ENCODE measurements at places on chromosomes 4 and X. TPM values are rescaled to one million over a fixed set of nuclear protein-coding genes. Genes with fewer than 3 reads are reported as not detected.

Gene COX7B2
- not detected for total RNA-seq

Gene PCDH19
- not detected for total RNA-seq

Gene PRKX
- total RNA-seq, result 76.6 TPM

Gene ADGRG2
- not detected for total RNA-seq

DNA sequence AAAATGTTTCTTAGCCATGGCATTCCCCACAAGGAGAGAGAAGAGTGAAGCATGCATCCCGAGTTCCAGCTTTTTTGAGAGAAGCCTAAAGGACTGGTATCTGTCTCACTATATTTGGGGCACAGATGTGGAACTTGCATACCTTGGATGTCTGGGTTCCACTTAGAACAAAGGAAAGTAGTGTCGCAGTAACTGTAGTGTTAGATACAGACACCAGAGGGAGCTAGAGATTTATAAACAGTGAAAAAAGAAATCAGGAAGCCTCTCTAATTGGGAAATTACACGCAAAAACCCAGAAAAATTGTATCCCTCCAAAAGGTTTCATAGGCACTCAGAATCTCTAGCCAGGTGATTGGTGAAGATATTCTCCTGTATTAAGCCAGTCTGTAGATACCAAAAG lies 34.4 kb downstream of the AGTR2 start:
- DNase-seq, result no peak

GRCh38 chr4:105956569-105956968 lies 61.3 kb downstream of the NPNT start:
- no peak for DNase-seq

- no peak for DNase-seq
Observed at GRCh38 chrX:81791086-81791485, 589.2 kb downstream of the SH3BGRL start.

DNA sequence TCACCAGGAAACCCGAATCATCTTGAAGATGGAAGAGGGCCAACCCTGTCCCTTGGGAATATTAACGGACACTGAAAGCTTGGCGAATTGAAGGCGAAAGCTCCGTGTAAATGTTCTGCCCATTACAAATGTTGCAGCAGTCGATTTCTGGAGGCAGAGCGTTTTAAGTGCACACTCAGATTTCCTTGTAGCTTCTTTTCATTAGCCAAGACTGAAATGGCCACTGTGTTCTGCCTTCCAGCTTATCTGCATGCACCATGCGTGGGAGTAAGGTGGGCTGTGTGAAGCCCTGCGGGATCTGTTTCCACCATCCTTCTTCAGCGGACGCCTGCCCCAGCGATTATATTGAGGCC lies 1.3 kb downstream of the SMIM20 start:
- DNase-seq, result no peak

All from activated CD8-positive, alpha-beta memory T cell treated with anti-CD3 and anti-CD28 coated beads, Interleukin-2, amount 10 ng/mL, durations not matched to agents 7 days and 5 days (primary cell).